ENCODE measurements at places on chromosomes 5 and 9.

GRCh38 chr9:127612939-127613582 lies 984 bp downstream of the STXBP1 start:
- DNase-seq: peak; percentile 74

DNA sequence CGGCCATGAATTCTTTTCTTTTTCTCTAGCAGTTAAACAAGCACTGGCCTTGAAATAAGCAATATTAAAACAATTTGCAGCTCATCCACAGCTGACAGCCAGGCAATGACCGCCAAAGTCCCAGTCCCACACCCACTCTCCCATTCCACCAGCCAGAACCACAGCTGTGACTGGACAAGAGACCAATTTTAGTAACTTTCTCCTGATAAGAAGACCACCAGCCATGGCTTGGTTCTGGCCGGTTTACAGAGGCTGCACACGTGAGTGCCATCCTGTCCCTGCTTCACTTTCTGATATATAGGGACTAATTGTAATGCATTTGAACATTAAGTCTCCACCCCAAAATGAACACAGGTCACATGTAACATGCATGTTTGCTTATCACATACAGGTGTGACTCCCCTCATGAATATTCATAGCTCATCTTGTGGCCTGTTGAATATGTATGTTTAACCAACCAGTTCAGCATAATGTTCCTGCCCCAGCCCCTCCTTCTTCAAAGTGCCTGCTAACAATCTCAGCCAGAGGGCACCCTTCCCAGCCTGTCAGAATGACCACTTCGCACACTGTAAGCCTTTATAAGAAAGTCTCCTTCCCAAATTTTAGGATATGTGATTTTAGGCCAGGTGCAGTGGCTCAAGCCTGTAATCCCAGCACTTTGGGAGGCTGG lies 23.9 kb upstream of the FANCC start:
- DNase-seq: peak; percentile 52

GRCh38 chr5:164435576-164435975 lies 930.2 kb downstream of the MAT2B start:
- no peak for DNase-seq

DNA sequence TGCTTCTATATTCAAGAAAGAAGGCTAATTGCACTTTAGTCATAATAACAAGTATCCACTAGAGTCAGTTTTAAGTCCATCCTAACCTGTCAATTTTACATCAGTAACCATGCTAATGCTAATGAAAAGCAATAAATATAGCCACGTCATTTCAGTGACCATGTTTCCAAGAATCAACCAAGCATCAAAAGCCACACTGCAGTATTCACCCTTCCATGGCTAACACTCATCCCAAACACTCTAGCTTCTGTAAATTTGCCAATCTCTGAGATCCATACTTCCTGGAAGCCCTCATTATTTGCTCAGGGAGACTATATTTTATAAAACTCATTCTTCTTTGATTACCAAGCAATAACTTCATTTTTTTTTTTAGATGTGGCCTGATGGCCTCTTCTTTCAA lies 712.0 kb downstream of the CETN3 start:
- DNase-seq: no peak

- DNase-seq: peak; percentile 94
Measured at GRCh38 chr9:127770905-127771569, 7.4 kb downstream of the SH2D3C start.

DNA sequence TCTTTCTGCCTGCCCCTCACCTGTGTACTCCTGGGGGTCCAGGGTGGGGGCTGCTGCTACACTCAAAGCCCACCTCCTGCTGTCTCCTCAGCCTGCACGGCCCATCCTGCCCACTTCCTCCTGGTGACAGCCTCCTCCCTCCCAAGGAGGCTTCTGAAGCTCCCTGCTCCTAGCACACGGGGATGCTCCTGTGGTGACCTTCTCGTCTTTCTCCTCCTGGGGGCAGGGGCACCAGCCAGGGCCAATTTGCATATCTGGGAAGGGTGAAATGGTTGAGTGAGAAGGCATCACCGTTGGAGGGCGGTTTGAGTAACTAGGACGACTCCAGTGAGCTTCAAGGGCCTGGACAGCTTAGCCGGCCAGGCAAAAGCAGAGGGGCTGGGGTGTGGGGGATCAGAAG lies 51.9 kb upstream of the COL5A1 start:
- DNase-seq: no peak

DNA sequence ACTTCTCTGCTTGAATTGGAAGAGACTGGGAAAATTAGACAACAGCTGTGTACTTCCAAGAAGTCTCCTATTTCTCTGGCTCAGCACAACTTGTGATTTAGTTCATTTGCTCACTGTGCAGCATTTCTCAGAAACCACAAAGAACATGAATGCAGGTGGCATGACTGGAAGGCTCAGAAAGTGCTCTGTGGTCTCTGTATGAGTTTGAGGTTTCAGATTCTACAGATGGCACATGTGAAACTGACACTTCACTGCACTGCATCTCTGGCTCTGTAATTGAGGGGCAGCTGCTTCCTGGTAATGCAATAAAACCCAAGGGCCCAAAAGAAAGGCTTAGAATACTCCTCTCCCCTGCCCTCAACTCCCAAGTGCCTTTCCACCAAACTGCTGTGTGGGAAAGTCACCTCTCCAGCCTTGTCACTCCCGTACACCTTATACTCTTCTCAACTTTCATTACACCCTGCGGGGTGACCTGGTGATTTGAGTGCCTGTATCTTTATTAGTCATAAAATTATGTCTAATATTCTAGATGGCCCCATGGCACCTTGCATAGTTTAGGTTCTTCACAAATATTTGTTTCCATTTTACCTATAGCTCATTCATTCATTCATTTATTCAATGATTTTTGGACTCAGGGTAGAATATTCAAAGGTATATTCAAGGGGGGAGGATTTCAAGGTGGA lies 82.5 kb downstream of the ESM1 start:
- DNase-seq: no peak

GRCh38 chr9:108696156-108696555 lies 159.6 kb downstream of the ACTL7B start:
- DNase-seq: no peak

DNA sequence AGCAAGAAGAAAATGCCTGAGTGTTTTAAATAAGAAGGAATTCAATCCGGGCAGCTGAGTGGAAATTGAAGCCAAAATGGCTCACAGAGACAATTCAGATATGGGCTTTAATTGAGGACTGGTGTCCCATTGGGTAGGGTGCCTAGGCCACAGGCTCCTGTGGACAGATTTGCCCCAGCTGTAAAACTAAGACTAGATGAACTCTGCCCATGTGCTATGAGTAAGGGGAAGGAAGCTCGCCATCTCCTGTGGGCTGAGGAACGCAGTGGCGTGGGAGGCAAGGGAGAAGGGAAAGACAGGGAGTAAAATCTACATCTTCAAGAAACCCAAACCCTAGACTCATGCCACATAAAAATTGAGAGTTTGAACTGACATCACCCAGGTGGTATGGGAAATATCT lies 66.1 kb downstream of the KLHL3 start:
- no peak for DNase-seq

DNA sequence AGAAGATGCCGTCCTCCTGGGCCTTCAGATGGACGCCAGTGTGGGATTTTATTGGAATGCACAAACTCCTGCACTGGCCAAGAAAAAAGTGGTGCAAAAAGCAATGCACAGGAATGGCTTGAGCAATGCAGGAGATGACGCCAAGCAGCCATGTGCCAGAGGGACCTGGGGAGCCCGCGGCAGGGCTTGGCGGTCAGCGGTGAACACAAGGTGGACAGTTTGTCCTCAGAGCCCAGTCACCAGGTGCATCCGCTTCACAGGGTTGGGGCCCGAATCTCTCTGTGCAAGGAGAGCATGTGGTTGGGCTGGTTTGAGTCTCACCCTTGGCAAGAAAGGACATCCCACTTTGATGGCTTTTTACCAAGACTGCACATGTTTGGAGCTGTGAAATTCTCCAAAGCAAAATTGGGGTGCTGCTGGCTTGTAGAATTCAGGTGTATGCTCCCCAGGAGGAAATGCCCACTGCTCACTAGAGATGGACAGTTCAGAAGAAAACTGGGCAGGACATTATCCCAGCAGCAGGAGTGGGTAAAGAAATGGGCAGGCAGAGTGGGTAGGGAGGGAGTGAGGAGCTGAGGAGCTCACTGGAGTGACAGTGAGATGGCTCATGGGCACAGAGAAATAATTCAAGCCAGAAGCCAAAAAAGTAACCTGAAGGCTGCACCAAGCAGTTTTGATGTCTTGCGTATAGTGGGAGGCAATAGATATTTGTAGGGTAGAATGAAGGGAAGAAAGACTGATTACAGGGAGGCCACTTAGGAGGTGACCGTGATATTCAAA lies 463.9 kb downstream of the MTRR start:
- DNase-seq: no peak

DNA sequence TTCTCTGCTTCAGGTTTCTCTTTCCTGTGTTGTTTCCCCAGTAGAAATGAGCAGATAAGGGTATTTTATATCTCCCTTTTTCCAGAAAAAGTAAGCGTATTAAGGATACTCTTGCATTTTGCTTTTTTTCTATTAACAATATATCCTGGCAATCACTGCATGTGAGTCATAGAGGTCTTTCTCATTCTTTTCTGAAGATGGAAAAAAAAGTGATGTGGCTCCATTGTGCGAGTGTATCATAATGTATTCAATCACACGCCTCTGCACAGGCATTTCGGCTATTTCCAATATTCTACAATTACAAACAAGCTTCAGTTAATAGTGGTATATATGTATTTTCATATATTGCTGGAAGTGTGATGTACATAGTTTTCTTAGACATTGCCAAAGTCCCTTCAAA lies 155.9 kb downstream of the MED27 start:
- DNase-seq: no peak

- DNase-seq: peak; percentile 8
Measured at GRCh38 chr9:69931340-69931739, 110.7 kb downstream of the CFAP95 start.

DNA sequence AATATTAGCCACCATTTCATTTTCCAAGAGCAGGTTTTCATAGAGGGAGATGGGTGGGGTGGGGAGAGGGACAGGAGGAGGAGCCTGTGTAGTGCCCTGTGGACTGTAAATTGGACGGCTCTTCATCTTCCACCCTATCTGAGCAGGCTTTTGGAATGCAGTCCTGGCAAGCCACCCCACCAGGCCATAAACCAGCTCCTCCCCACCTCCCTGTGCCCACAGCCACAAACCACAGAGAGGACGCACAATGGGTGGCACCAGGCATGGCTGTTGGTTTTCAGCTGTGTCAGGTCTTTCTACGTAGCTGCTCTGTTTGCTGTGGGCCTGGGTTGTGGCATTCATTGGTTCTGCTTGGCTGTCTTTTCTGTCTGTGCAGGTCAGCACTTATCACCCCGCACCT lies 58.0 kb downstream of the PLAC8L1 start:
- no peak for DNase-seq

- DNase-seq: no peak
Measured at GRCh38 chr5:10306806-10307205, 896 bp downstream of the CMBL start.

GRCh38 chr5:154308443-154309370 lies 118.2 kb downstream of the GALNT10 start:
- peak; percentile 79 for DNase-seq

DNA sequence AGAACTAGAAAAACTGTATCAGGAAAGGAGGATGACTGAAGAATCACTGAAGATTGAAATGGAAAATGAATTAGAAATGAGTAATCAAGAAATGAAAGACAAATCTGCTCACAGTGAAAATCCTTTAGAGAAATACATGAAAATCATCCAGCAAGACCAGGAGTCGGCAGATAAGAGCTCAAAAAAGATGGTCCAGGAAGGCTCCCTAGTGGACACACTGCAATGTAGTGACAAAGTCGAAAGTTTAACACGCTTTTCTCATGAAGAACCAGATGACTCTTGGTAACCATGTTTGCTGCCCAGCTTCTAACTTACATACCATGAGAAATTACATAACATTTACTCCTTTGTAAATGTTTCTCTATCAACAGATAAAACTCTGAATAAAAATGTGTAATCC lies 37.1 kb downstream of the CPLANE1 start:
- no peak for DNase-seq

DNA sequence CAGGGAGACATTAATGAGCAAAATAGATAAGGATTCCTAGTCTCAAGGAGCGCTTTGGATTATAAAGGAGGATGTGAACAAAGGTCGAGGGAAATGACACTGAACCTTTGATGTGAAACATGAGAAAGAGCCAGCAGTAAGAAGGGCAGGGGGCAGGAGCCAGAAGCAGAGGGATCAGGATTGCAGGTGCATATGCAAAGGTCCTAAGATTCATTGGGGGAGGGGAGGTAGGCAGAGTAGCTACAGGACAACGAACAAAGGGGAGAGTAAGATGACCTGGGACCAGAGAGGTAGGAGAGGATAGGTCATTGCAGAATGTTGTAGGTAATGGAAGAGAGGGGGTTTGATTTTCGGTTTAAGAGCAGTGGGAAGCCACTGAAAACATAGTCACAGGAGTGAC lies 129.2 kb upstream of the TRPM3 start:
- DNase-seq: no peak

- DNase-seq: no peak
Measured at GRCh38 chr5:15577831-15578230, 77.9 kb downstream of the FBXL7 start.

- no peak for DNase-seq
Measured at GRCh38 chr9:86135371-86135770, 36.0 kb upstream of the GOLM1 start.

DNA sequence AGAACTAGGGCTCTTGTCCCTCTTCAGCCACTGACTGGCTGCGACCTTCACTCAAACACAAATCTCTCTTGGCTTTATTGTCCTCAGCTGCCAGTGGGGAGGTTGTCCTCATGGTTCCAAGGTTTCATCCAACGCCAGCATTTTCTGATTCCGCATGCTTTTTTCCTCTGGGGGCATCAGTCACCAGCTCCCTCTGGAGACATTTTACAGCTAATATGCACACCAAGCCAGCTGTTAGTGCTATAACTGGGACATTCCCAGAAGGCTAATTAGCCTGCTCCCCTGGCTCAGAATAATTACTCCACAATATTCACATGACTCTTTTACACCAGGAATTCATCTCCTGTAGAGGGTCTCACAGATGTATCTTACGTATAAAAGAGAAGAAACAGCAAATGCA lies 193.6 kb upstream of the ANKRD55 start:
- no peak for DNase-seq

- no peak for DNase-seq
Measured at GRCh38 chr5:169688106-169688505, 51.0 kb downstream of the DOCK2 start.

GRCh38 chr9:121633119-121633714 lies 18.2 kb upstream of the DAB2IP start:
- DNase-seq: no peak

DNA sequence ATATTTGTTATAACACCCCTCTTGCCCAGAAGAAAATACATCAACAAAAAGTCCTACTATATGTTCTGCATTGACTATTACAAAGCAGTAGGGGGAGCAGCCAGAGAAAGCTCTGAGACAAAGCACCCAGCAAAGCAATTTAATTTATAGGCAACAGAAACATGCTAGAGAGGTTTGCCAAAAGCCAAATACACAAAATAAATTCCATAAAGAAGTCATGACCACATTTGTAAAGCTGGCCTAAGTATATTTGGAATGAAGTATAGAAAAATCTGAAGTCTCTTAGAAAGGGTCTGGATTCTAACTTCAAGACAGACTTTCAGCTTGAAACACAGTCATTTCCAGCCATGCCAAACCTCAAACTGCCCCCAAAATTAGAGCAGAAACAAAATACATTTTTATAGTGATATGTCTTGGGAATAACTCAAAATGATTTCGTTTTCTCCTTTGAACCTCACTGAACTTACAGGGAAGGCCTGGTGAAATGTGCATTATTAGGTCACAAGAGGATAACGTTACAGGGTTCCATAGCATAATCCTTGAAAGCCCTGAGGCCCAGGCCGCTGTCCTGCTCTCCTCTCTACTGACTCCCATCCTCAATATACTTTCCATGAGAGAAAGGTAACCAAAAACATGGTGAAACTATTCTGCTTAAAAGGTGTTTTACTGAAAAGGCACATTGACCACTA lies 451.8 kb downstream of the RAB3C start:
- no peak for DNase-seq

GRCh38 chr9:37876376-37876775 lies 27.6 kb downstream of the SLC25A51 start:
- no peak for DNase-seq
